ENCODE measurements at places on chromosomes 1 and 21. TPM values are rescaled to one million over a fixed set of nuclear protein-coding genes. Genes with fewer than 3 reads are reported as not detected.

Gene TMEM269
- 0.22 TPM for total RNA-seq

Gene ADCY10
- total RNA-seq: 0.22 TPM

Gene DISC1
- total RNA-seq: 15.9 TPM

GRCh38 chr1:22026924-22027289 is 25.4 kb downstream of the CELA3A start:
- no peak for DNase-seq
- H3K4me1 ChIP-seq: peaks cover 10% of the 10 kb centered on the region
- no peaks in the 10 kb centered on the region for H3K36me3 ChIP-seq

- H3K36me3 ChIP-seq: no peaks in the 10 kb centered on the region
- no peaks in the 10 kb centered on the region for H3K4me1 ChIP-seq
- DNase-seq: no peak
These were observed 6.1 kb upstream of the GJB3 start for GRCh38 chr1:34774957-34775356.

DNA sequence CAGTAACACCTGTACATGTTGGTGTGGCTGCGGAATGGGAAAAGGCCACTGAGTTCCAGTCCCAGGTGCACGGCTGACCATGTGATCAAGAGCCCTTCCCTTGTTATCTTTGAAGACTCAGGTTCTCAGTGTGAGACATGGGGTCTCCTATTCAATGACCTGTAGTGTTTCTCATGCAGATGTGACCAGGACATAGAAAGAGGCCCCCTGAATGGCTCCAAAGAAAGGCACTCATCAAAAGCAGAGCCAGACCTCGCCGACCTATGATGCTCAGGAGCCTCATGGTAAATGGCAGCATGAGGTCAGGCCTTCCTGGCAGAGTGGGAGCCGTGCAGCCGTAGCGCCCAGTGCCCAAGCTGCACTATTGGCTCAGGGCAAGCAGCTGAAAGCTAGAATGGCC is 42.3 kb upstream of the HAO2 start:
- DNase-seq: no peak
- H3K4me1 ChIP-seq: no peaks in the 10 kb centered on the region
- no peaks in the 10 kb centered on the region for H3K27me3 ChIP-seq
- no peak overlapping the region for H3K4me3 ChIP-seq
- no peak overlapping the region for H3K27ac ChIP-seq

- peak overlapping the region; percentile 93 for H3K27ac ChIP-seq
- no peaks in the 10 kb centered on the region for H3K36me3 ChIP-seq
- H3K27me3 ChIP-seq: no peaks in the 10 kb centered on the region
These were observed 1.4 kb upstream of the SLC19A2 start for GRCh38 chr1:169487133-169487532.

Measured in kidney (tissue), 22 donors.